NCI-H1105 (cell line): ENCODE measurements at places on chromosomes 12 and 14.

DNA sequence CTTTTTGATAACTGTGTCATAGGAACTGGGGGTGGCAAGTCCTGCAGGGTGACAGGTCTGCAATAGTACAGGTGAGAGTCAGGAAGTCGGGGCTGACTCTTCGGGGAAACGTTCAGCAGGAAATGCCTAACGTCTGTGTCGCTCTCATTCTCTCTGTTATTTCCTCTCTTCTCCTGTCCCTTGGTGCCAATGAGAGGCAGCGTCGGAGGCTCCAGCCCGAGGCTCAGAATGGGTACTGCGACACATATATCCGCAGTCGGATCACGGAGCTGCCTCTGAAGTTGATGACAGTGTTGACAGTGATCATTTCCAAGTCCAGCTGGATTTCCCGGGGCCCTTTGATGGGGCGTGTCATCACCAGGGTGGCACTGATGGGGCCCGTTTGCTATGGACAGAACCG is 2.7 kb upstream of the TC2N start:
- DNase-seq: no peak

GRCh38 chr14:92340071-92340470 is 17.1 kb downstream of the SLC24A4 start:
- DNase-seq: no peak

DNA sequence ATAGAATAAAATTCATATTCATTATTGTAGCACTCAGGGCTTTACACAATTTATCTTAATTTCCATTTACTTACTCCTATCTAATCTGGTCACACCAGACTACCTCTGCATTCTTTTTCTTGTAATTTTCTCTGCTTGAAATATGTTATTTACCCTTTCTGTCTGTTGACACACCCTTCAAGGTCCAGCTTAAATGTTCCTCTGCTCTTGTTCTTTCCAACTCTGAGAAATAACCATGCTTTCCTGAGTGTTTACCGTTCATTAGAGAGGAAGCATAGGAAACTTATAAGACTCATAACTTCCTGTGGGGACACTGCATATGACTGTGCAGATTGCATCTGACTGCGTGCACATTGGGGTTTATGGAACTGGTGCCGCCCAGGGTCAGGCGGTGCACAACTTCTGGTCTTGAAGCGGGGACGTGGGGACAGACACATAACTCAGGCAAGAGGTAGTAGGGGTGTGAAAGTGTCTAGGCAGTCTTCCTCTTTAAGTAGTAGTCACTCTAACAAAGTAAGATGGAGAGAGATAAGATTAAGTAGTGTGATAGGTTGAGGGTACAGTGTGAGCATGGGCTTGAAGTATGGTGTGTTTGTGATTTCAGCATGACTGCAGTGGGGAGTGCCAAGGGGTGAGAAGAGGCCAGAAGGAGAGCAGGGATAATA is 42.6 kb upstream of the FOXJ2 start:
- DNase-seq: no peak

- DNase-seq: peak; percentile 62
These were observed 315.7 kb downstream of the NAV3 start for GRCh38 chr12:78146365-78146772.

DNA sequence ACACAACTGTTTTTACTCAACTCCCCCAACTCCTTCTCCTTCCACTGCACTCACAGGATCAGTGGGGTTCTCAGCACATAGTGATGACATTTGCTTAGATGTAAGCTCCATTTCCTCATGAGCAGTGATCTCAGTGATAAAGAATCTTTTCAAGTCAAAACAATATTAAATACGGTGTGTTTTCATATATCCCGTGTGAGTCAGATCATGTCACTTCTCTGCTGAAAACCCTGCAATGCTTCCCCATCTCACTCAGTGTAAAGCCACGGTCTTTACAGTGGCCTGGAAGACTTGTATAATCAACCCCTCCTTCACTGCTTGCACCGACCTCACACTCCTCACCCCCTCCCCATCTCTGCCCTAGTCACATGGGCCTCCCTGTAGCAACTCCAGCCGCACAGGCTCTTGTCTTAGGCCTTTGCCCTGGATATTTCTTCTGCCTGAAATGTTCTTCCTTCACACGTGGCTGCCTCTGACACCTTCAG is 149.7 kb upstream of the ARHGAP5 start:
- no peak for DNase-seq
